ENCODE measurements at places on chromosomes 2 and 18.

- DNase-seq: no peak
These were observed 14.9 kb downstream of the ICOS start for GRCh38 chr2:203951366-203951902.

DNA sequence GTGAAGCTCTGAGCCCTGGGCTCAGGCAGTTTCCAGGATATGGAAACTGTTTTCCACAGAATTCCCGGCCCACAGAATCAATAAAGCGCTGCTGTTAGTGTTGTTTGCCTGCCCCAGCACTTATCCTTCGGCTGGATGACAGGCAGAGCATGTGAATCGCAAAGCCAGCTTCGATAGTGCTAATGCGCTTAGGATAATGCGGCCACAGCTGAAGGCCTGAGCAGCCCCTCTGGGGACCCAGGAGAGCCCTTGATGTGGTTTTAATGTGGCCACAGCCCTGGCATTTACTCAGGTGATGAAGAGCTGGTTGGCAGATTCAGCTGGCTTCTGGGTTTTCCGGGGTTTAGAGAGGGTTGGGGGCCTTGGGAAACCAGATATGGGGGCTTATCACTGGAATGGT is 23.7 kb downstream of the PCARE start:
- no peak for DNase-seq

- no peak for DNase-seq
These were observed 37.0 kb downstream of the PUM2 start for GRCh38 chr2:20313659-20314058.

DNA sequence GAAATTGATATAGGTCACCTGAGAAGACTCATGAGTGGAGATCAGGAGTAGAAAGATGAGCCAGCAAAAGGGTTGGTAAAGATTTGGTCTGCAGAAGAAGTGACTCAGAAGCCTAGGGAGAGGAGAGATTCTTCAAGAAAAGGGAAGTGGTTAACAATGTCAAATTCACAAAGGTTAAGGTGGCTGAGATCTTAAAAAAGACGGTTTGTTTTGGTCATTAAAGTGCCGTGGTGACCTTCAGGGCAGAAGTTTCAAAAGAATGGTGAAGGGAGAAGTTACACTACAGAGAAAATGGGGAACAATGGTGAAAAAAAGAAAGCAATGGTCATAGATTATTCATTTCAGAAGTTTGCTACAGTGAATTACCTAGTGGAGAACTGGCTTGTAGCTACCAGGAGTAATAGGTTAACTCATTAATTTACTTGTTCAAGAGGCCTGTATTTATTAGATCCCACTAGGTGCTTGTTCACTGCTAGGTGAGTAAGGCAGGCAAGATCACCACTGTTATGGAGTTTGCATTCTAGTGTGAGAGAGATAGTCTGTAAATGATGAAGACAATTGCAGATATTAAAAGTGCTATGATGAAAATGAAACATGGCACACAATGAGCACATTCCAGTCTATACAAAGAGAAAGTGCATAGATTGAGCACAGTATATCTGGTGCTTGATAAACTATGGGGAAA is 43.0 kb downstream of the FBXO48 start:
- DNase-seq: no peak

DNA sequence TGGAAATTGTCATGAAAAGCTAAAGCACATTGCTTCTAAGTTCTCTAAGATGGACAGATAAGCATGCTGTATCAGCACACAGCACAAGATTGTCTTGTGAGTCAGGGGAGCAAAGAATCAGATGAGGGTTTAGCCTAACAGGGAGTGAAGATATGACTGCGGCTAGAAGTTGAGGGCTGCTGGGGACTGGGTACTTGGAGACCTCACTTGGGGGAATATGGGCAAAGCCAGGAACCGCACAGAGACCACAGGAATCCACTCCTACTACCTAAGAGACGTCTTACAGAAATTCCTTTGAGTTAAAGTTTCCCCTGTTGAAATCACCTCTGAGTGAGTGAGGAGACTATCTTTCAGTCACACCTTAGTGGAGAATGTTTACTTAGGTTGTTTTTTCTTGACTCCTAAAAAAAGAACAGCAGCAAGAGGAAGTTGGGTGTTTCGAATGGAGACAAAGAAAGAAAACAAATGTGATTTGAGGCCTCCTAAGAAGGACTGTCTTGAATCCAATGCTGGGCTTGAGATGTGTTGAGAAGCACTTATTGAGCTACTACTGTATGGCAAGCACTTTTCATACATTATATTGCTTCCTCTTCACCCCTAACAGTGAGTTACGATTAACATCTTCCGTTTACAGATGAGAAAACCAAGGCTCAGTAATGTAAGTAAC is 100.7 kb downstream of the ANKRD44 start:
- no peak for DNase-seq

DNA sequence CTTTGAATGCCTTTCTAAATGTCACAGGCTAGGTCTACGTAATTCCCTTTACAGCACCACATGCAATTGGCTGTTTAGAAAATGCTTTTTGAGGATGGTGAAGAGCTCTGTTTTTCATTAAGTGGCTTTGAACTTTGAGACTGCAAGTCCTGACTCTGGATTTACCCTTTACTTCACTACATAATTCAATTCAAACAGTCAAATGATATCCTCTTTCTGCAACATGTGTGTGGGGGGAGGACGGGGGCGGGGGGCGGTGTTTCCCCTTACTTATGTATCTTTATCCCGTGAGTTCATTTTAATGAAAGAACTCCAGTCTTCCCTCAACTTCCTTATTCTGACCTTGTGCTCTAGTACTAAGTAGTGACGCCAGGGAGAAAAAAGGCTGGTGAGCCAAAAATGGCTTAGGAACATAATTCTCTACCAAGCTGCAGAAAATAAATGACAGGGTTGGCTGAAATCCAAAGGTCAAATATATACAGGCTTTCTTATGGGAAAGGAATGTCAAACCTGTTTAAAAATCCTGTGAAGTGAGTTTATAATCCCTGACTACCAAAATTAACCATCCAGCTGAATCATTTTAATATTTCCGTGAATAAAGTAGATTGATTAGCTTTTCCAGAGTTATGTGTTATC is 119.6 kb downstream of the SLC8A1 start:
- DNase-seq: peak; percentile 94

DNA sequence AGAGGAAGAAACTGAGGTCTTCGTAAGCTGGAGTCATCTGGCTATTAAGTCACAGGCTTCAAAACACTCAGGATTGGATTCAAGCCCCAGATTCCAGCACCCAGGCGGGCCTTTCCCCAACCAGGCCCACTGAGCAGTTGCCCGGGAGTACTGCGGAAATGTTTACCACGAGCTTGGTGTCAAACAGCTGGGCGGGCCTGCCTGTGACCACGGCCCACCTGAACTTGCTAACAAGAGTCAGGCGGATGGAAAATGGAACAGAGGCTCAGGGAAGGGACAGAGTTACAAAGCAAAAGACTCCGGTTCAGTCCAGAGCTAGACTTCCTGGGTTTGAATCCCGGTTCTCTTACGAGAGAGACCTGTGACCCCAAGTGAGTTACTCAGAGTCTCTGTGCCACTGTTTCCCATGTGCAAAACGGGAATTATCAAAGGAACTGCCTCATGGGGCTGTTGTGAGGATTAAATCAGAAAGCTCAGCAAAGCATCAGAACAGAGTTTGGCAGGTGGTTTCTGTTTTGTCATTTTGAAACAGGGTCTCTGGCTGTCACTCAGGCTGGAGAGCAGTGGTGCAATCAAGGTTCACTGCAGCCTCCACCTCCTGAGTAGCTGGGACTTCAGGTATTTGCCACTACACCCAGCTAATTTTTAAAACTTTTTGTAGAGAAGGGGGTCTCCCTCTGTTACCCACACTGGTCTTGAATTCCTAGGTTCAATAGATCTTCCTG is 49.0 kb upstream of the TFCP2L1 start:
- DNase-seq: no peak

All from kidney (tissue), 22 donors.